ENCODE measurements at places on chromosomes 3 and 15.

GRCh38 chr3:16311960-16312451 is 47.0 kb downstream of the OXNAD1 start:
- no peak for DNase-seq

DNA sequence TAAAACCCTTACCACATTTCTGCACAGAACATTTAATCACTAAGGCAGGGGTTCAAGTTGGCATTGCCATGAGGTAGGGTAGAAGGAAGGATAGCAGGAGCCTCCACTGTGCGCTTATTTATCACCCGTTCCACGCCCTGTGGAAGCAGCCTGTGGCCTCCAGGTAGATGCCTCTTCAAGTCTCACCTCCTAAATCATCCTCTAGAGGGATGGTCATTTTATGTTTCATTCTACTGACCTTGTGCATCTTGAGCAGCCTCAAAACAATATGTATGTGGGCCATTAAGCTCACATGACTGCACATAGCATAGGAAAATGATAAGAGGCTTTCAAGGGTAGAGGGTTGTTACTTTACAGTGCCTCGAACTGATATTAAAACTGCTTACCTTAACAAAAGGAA is 546.2 kb downstream of the GRM7 start:
- no peak for DNase-seq

DNA sequence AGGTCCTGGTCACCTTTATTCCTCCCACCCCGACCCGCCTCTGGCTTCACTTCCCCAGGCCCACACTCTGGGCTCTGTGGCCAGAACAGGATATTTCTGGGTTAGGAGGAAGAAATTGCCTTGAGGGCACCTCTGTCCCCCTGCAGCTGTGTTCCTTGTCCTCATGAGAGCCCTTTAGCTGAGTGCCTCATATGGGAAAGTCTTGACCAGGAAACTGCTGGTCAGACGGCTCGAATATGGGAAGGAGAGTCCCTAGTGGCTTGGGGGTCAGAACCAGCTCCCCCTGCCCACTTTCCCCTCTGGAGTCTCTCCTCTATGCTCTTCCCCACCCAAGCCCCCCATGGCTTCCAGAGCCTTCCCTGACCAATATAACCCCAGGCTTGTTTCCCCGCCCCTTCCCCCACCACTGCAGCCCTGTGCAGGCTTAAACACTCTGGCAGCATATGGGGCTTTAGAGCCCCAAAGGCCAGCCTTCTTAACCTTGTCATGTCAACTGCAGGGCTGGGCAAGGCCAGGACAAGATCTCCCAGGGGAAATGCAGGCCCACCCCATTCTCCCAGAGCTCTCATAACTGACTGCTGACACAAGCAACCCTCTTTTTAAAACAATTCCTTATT is 36.4 kb downstream of the SEC22C start:
- no peak for DNase-seq

DNA sequence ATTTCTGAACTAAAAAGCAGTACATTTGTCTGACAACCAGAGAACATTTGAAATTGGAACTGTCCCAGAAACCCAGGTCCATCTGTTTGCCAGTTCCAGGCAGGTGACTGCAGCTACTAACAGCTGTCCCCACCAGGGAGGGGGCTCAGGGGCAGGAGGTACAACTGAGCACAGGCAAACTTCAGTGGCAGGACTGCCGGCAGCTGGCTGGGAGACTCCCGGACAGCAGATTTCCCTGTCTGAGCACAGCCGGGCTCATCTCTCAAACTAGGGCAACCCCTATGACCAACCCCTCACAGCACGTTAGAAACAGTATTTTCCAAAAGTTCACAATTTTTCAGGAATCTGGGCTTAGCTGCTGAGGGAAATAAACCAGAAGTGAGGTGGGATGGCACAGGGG is 88.8 kb downstream of the MEGF11 start:
- DNase-seq = no peak

DNA sequence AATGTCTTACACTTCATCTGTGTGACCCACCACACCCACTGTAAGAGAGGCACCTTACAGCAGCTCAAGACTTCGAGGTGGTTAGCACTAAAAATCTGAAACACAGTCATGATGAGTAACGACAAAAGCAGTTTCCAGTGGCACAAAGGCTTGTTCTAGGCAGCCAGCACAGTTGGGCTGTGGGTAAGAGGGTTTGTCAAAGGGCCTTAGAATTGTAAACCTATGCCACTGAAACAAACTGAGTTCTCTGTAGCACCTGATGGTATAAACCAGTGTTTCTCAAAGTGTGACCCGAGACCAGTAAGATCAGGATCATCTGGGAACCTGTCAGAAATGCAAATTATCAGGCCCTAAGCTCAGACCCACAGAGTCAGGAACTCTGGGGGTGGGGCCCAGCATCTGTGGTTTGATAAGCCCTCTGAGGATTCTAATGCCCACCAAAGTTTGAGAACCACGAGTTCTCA is 36.5 kb downstream of the DAPK2 start:
- peak; percentile 34 for DNase-seq

GRCh38 chr3:153028381-153028780 is 133.6 kb upstream of the RAP2B start:
- no peak for DNase-seq

- no peak for DNase-seq
These were observed 247.4 kb downstream of the ARRDC4 start for GRCh38 chr15:98207928-98208327.

GRCh38 chr3:149958171-149958796 is 12.4 kb downstream of the PFN2 start:
- DNase-seq = no peak

DNA sequence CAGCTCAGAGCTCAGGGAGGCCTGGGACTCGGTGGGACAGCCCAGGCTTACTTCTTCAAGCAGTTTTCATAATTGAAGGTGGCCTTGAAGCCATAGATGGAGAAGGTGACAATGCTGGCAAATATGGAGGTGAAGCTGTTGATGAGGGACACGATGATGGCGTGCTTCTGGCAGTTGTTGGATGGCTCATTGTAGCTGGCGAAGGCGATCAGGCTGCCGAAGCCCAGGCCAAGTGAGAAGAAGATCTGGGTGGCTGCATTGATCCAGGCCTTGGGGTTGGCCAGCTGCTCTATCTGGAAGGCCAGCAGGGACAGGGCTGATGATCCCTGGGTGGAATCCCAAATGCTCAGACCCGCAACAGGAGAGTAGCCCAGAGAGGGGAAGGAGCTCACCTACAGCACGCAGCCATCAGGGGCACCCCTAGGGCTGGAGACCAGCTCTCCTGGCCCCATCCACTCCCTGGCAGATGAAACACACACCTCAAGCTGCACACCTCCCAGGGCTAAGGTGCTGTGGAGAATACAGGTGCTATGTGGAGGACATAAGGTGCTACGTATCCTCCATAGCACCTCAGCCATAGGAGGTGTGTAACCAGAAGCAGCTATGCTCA is 25.1 kb downstream of the SLC6A20 start:
- DNase-seq = no peak
